ENCODE measurements at places on chromosomes 3 and 15.

- DNase-seq: no peak
- no peaks in the 10 kb centered on the region for H3K36me3 ChIP-seq
- H3K4me1 ChIP-seq: no peaks in the 10 kb centered on the region
- no peak overlapping the region for H3K27ac ChIP-seq
- H3K4me3 ChIP-seq: no peak overlapping the region
Measured at GRCh38 chr15:44299997-44300396, 11.5 kb downstream of the GOLM2 start.

GRCh38 chr15:67927501-67928168, 87.8 kb upstream of the RNU6-1 start:
- H3K27me3 ChIP-seq: no peaks in the 10 kb centered on the region
- no peaks in the 10 kb centered on the region for H3K36me3 ChIP-seq
- no peaks in the 10 kb centered on the region for H3K4me1 ChIP-seq
- H3K27ac ChIP-seq: no peak overlapping the region

DNA sequence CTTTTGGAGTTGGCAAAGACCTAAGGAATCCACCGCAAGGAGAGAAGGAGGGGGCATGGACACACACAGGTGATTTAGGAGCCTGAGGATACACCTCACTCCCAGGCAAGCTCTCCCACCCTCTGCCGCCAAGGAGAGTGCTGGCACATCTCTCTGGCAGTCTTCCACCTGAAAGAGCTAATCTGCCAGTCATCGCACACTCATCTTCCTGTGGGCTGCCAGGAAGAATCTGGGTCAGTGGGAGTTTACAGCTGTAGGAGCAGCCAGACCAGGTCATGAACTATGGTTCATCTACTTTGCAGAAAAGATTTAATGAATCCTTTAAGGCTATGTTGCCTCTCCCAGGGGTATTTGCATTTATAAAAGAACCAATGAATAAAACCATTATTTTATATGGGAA, 170.6 kb upstream of the TSC22D2 start:
- DNase-seq: no peak
- no peaks in the 10 kb centered on the region for H3K4me1 ChIP-seq
- no peaks in the 10 kb centered on the region for H3K27me3 ChIP-seq

GRCh38 chr3:10317311-10317960, 3.5 kb downstream of the SEC13 start:
- H3K4me3 ChIP-seq: no peak overlapping the region
- H3K4me1 ChIP-seq: no peaks in the 10 kb centered on the region
- no peaks in the 10 kb centered on the region for H3K27me3 ChIP-seq
- peaks cover 21% of the 10 kb centered on the region for H3K36me3 ChIP-seq
- no peak overlapping the region for H3K27ac ChIP-seq

DNA sequence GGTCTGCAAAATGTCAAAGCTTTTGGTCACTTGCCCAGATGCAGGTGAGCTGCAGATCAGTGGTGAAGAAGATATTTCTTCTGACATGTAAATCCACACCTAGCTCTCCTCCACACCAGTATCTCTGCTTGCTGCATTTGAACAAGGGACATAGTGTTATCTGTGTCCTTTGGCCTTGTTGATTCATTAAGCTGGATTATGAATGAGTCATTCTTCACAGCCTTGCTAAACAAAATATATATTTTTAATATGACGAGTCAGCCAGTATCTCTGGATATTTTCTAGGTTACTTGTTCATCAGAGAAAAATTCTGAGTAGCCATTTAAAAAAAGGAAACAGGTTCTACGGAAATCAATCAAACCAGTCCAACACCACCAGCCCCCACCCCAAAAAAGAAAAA, 190.6 kb upstream of the ADAMTS9 start:
- H3K36me3 ChIP-seq: no peaks in the 10 kb centered on the region
- no peak overlapping the region for H3K27ac ChIP-seq
- no peaks in the 10 kb centered on the region for H3K4me1 ChIP-seq
- H3K27me3 ChIP-seq: no peaks in the 10 kb centered on the region
- H3K4me3 ChIP-seq: no peak overlapping the region

DNA sequence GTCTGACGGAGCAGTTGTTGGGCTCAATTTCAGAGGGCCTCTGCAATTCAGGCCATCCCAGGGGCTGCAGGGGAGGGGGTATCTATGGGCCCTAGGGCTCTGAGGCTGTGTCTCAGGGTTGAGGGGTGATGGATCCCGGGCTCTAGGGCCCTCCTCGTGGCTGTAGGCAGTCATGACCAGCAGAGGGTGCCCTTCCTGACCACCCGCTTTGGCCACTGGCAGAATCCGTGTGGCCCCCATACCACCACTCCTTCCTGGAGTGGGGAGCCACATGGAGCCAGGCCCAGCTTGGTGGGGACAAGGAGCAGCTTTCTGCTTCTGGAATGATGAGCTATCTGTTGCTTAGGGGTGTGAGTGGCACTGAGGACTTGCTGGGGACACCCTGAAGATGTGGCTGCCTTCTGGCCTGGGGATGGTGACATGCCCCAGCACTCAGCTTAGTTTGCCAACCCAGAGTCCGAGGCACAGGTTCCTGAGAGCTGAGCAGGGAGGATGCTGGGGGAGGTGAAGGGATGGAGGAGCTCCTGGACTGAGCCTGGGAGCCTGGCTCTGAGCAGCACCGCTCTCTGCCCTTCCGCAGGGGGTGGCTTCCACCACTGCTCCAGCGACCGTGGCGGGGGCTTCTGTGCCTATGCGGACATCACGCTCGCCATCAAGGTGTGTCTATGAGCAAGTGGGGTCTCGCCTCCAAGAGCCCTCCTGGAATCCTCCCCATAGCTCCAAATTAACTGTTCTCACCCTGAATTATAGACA, 20.2 kb downstream of the HDAC11 start:
- H3K4me1 ChIP-seq: no peaks in the 10 kb centered on the region
- H3K4me3 ChIP-seq: no peak overlapping the region
- no peaks in the 10 kb centered on the region for H3K36me3 ChIP-seq
- DNase-seq: no peak
- H3K27ac ChIP-seq: no peak overlapping the region

All from breast epithelium (tissue), 4 donors.